Dermis blood vessel endothelial cell (primary cell): ENCODE measurements at places on chromosomes 13 and 19.

- no peak for DNase-seq
Measured at GRCh38 chr13:112253631-112254030, 122.5 kb upstream of the SPACA7 start.

DNA sequence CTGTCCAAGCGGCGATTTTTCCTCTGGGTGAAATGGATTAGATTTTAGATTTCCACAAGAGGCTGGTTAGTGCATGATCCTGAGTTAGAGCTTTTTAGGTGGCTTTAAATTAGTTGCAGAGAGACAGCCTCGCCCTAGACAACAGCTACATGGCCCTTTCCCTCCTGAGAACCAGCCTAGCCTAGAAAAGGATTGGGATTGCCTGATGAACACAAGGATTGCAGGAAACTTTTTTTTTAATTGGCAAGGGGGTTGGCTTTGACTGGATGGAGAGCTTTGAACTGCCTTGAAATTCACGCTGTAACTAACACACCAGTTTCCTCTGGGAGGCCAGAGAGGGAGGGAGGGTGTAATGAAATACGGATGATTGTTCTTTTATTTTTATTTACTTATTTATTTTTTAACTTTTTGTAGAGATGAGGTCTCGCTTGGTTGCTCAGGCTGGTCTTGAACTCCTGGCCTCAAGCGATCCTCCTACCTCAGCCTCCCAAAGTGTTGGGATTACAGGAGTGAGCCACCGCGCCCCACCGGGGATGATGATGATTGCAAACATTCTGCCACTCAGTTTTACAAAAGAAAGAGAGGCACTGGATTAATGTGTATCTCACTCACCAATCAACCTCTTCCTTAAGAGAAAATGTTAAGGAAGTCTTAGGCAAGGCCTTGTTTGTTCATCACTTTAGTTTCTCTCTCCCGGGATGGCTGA lies 1.9 kb downstream of the LDLR start:
- peak; percentile 43 for DNase-seq

GRCh38 chr13:111265006-111265700 lies 55.3 kb upstream of the TEX29 start:
- no peak for DNase-seq

GRCh38 chr13:27172495-27172842 lies 858 bp upstream of the USP12 start:
- peak; percentile 63 for DNase-seq

DNA sequence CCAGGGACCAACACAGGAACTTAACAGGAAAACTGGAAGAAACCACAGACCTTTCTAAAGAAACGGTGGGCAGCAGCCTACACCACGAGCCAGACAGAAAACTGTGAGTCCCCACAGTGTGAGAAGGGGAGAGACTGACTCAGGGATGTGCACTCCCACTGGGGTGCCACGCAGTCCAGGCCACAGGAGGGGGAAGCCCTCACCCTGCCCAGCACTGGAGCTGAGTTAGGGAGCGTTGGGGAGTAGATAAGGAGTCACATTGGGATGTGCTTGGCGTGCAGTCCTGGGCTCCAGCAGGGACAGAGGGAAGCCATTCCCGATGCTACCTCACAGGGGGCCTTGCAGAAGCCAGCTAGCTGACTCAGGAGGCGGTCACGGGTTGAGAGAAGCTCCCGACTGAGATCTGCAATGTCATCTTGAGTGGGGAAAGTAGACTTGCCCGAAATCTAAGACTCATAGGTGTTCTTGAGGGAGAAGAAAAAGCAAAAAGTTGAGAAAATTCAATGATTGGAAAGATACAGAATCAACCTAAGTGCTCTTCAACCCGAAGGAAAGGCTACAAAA lies 17.3 kb downstream of the SIGLEC8 start:
- no peak for DNase-seq

- DNase-seq, result peak; percentile 86
Measured at GRCh38 chr13:57629821-57630235, 1.7 kb upstream of the PCDH17 start.

DNA sequence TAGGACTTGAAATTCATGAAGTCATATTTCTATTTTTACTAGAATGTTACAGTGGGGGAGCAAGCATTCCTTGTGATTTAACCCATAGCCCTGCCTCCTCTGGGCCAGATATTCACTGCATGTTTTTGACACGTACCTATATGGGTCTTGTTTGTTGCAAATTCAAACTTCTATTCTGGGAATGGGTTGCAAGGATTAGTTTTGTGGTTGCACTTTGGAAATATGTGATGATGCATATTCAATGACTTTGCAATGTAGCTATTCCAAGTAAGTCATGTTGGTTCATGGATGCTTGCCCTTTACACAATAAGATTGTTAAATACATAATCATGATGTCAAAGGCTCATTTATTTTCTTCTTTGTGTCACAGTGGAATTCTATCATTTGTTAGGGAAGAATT lies 440.8 kb downstream of the TDRD3 start:
- no peak for DNase-seq

- DNase-seq, result no peak
Measured at GRCh38 chr13:42001580-42001979, 40.7 kb upstream of the VWA8 start.

GRCh38 chr13:92028695-92029094 lies 630.3 kb downstream of the GPC5 start:
- DNase-seq, result no peak

- DNase-seq, result no peak
Measured at GRCh38 chr13:110450941-110451730, 110.4 kb downstream of the RAB20 start.

- no peak for DNase-seq
Measured at GRCh38 chr19:47691782-47692181, 21.4 kb upstream of the EHD2 start.

GRCh38 chr19:29524201-29524911 lies 1.4 kb upstream of the VSTM2B start:
- DNase-seq, result no peak

GRCh38 chr13:111202156-111202621 lies 87.1 kb downstream of the ARHGEF7 start:
- peak; percentile 84 for DNase-seq

GRCh38 chr13:101116341-101116740 lies 300.0 kb downstream of the NALCN start:
- no peak for DNase-seq

- DNase-seq, result no peak
Measured at GRCh38 chr13:111423168-111423785, 102.8 kb downstream of the TEX29 start.

DNA sequence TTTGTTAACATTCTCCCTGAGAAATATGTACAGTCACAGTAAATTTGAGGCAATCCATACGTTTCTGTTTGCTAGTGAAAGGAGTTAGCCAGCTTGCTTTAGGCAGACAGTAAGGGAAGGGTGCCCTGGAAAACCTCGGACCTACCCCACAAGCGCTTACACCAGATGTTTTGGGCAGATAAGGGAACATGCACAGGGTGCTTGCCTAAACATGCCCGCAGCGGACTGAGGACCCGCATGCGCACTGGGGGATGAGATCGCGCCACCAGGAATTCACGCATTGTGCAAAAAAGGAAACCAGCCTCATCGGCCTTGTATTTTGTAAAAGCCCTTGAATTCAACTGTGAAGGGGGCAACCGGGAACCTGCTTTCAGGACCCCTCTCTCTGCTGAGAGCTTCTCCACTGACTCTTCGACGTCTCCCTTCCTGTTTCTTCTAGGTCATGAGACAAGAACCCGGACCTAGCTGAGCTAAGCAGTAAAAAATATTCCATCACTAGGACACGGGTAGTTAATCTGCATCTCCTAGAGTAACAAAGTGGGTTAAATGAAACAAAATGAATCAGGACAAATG lies 1399.2 kb upstream of the ATXN8OS start:
- no peak for DNase-seq

DNA sequence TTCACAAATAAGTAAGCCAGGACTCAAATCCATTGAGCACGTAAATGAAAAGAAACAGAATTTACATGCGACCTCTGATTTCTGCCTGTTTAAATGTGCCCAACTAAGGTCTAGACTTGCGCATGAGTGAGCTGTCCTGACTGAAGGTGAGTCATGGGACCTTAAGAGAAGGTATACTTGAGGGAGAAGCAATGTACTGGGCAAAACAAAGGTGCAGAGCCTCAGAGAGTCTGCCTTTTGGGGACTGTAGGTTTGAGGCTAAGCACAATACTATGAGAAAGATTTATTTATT lies 45.8 kb downstream of the UFM1 start:
- DNase-seq, result no peak

GRCh38 chr13:36051082-36051481 lies 80.1 kb downstream of the DCLK1 start:
- DNase-seq, result no peak

DNA sequence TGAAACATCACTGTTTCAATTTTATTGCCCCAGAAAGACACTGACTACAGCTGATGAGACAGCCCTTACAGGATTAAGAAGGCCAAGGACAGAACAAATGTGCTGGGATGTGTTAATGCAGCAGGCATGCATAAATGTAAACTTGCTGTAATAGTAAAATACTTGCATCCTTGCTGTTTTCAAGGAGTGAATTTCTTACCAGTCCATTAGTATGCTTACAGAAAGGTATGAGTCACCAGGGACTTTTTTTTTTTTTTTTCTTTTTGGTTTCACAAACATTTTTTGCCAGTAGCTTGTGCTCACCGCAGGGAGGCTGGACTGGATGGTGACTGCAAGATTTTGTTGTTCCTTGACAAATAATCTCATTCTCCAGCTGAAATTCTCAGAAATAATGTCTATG lies 55.1 kb downstream of the GPR180 start:
- DNase-seq, result peak; percentile 26

DNA sequence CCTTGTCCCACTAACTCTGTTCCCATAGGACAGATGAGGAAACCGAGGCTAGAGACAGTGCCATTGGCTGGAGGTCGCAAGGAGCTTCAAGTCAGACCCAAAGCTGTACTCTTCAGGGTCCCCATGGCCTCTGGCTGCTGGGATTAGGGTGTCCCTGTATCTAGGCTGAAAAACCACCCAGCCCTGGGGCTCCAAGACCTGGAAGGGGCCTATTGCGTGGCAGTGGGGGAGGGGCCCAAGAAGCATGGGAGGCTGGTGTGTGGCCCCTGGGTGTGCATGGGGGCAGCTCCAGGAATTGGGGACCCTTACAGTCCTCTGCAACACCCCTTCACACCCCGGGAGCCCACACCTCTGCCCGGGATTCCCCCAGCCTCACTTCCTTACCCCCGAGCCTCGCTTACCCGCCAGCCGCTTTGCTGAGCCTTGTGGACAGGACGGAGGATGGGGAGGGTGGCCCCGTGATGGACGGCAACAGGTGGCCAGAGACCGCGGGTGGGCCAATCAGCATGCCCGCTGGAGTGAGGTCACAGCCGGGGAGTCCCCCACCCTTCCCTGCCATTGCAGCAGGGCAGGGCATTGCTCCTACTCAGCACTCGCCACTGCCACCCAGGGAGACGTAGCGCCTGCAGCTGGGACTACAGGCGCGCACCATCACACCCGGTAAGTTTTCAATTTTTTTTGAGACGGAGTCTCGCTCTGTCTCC lies at the start of gene JSRP1:
JSRP1 (minus strand) TSS at position 436 of the 704 bp plus-strand sequence. CDS start 1,103 bp downstream, outside the sequence.
- no peak for DNase-seq

DNA sequence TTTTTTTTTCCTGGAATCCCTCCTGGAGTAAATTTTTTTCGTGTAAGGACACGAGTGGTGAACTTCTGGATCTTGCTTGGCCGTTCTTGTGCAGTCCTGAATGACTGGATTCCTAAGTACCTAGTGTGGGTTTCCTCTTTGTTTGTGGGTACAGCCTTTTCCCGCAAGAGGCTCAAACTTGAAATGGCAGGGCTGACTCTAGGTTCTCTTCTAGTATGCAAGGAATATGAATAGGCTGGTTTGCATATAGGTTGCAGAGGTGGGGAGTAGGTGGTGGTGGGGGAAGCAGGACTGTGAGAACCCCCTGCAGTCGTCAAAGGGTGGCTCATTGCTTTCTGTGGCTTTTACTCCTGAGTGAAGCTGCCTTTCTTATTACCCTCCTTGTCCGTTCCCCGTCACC lies 13.6 kb downstream of the UBAC2 start:
- no peak for DNase-seq

DNA sequence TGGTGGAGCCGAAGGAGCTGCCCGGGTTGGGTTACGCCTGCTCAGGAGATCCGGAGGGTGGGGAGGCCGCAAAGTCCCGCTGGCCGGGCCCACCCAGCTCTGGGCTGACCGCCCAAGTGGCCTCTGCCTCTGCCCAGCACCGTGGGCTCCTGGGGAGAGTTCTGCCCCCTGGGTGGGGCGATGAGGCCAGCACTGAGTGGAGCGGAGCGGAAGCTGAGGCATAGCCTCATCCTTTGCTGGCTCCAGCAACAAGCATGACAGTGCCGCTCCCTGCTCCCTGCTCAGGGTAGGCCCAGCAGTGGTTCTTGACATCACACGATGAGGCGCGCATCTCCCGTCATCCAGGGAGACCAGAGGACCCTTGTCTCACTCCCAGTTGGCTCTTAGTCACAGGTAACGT lies 22.5 kb downstream of the CCDC8 start:
- DNase-seq, result no peak

DNA sequence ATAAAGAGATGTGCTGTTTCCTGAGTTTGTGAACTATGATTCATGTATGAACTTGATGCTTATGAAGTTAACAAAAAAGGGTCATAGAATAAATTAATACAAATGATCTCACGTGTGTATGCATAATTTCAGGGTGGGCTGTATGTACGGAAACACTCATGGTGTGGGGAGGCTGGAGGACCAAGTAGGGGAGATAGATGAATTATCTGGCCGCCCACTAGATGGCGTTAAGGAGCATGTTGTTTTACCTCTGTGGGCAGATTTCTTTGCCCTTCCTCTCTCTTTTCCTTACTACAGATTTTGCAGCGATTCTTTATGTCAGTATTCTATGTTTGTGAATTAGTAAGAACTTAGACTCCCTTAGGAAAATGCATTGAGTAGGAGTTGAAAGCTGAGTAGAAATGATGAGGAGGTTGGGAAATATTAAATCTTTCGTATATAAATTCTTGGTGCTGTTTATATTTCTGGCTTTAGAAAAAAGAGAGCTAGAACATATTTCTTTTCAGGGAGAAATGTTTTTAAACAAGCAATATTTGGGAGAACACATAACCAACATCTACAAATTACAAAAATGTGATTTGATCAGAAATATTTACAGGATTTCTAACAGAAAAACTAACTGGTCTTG lies 47.4 kb upstream of the TMTC4 start:
- peak; percentile 78 for DNase-seq

DNA sequence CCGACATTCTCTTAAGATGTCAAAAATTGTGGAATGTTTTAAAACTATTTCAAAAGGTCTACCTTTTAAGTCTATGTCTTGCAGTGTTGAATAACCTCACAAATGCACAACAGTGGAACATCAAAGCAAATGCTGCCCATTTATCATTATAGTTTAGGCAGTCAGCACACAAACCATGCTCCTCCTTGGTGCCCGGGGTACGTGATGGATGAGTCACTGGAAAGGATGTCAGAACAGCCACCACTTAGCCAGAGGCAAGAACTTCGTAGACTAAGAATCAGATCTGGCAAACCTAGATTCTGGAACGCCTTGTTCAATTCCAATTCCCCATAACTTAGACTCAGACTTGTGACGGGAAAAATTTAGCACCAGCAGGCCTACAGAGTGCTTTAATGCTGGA lies 343.6 kb downstream of the FGF9 start:
- DNase-seq, result no peak

DNA sequence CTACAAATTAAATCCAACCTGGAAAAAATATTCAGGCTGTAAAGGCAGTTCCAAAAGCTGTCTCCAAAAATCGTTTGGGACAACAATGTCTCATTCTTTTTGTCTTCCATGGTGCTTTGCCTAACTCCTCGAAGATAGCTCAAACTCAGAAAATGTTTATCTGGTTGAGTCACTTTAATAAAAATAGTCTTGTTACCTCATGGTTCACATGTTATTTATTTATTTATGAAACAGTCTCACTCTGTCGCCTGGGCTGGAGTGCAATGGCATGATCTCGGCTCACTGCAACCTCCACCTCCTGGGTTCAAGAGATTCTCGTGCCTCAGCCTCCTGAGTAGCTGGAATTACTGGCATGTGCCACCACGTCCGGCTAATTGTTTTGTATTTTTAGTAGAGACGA lies 4.9 kb upstream of the BRD4 start:
- no peak for DNase-seq
